ENCODE measurements at places on chromosomes 7 and 10.

DNA sequence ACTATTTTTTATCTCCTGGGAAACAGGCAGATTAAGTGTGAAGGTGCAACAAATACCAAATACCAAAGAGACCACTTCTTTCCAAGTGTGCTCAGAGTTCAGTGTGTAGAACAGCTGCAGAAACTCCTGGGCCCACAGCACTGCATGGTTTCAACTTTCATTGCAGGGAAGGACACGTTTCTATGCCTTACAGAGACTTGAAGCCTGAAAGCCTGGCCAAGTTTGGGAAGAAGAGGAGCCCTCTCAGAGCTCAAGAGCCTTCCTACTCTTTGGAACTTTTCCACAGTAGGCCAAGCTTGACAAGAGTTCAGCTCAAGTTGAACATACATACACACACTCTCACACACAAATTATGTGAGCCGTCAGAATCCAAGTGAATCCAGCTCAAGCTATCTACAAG lies 2.5 kb downstream of the HOXA4 start:
- DNase-seq = no peak

- no peak for DNase-seq
Observed at GRCh38 chr10:99430116-99430450, 341 bp downstream of the GOT1 start.

GRCh38 chr7:102117743-102118142 lies 168.9 kb upstream of the SH2B2 start:
- DNase-seq = no peak

- peak; percentile 32 for DNase-seq
Observed at GRCh38 chr7:3537210-3537875, 236.3 kb downstream of the SDK1 start.

DNA sequence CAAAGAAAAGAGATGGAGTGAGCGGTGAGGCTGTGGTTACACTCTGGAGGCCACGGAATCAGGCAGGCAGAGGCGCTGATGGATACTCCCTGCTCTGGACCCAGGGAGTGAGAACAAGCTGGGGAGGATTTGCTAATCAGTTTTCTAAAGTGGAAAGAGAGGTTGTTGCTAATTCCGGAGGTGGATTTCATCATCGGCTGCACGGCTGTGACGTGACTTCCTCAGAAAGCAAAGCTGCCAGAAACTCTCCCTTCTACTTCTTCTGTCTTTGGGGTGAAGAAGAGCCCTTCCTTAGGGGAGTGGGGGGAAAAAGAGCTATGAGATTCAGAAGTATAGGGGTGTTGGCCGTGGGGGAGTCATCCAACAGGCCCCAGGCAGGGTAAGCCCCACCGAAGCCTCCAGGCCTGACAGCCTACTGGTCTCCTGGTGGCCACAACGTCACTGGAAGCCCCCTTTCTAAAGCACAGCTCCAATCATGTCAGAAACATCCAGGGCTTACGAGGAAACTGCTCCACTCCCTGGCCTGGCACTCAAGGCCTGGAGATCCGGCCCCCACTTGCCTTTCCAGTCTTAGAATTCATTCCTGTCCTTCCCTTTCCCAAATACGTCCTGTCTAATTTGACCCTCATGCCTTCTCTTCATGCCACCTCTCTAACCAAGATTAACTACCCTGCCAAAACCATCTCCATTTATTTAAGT lies 114.5 kb downstream of the HIP1 start:
- no peak for DNase-seq

Data from kidney glomerular epithelial cell (primary cell).